ENCODE measurements at places on chromosomes 12 and 14.

DNA sequence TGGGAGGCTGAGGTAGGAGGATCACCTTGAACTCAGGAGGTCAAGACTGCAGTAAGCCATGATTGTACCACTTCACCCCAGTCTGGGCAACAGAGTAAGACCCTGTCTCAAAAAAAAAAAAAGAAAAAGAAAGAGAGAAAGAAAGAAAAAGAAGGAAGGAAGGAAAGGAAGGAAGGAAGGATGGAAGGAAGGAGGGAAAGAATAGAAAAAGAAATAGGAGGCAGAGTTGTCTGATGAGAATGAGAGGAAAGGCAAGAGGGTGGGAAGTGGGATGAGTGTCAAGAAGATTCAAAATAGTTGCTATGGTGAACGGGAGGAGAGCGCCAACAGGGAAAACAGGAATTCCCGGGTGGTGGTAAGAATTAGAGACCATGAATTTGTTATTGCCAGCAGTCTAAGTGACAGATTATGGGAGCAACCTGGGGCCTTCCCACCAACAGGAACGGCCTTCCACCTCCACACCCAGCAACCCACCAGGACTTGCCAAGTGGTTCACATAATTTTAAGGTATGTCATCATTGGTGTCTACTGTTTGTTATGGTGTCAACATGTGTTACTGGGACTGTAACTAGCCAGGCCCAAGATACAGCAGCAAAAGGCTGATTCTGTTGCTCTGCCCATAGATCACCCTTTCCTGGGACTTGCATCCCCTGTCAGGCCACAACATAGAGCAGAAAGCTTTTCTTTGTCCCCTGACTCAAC lies 36.1 kb upstream of the C12orf76 start:
- no peak for DNase-seq

DNA sequence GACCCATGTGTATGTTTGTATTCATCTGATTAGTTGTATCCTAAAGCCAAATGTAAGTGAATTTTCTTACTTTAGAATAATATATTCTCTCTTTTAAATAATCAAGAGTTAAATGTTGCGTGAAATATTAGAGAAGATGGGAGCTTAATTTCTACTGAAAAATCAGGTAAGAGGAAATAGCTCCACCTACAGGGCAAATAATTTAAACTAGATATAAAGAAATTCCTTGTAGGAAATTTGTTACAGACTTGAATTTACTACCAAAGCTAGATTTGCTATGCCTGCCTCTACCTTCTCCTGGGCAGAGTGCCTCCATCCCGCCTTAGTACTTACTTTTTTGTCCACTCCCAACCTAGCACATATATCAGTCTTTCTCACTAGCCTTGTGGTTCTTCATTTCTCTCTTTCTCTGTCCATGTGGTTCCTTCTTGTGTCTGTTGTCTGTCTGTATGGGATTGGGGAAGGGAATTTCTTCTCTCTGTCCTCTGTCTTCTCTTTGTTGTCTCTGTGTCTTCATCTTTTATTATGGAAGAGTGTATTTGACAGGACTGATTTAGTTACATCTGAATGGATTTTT lies 44.7 kb downstream of the PALS1 start:
- DNase-seq = no peak

DNA sequence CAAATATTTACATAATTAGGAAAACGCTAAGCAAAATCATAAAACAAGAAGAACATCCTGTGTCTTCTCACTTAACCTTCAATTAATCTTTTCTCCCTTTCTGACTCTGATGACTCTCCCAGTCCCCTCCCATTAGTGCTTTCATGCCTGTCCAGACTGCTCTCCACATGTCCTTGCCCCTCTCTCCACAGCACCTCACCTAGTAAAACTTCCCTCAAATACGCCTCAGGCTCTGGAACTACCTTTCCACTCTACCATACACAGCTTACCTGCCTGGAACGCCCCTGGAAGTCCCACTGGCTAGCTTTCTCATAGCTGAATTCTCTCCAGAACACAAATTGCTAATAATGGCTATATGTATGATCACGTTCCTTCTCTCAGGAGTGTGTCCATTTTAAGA lies 44.7 kb downstream of the SLC5A8 start:
- no peak for DNase-seq

GRCh38 chr14:50059763-50060616 lies 56.4 kb downstream of the VCPKMT start:
- DNase-seq = no peak

DNA sequence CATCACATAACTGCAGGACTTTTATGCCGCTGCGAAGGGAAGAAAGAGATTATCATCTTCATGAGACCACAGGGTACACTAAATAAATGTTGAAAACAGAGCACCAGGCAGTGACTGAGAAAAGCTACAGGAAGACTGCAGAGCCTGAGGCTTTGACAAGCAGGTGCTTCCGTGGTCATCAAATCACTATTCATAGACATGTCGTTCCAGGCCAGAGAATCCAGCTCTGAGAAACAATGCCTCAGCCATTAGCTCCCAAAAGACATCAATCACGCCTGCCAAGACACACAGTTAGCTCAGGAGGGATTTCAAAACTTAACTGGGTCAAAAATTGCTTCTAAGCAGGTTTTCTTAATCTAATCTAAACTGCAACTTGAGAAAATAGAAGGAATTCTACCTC lies 47.2 kb upstream of the GARIN6 start:
- no peak for DNase-seq

DNA sequence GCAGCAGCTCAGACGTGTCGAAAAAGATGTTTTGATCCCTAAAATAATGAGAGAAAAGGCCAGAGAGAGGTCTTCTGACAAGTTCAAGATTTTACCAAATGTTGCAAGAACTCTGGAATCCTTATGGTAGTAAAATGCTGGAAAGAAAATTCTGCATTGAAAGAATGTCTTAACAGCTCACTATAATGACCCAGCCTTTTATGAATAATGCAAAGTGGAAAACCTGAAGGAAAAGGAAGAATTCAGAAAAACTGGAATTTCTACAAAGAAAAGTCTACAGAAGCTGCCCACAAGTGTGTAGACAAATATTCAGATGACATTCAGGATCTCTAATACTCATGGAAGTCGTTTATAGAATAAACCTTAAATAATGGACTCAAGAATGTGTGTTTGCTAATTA lies 1.8 kb upstream of the CCDC88C start:
- no peak for DNase-seq

All from fibroblast of skin of left biceps (primary cell).